ENCODE measurements at places on chromosomes 6 and 20.

GRCh38 chr6:113825781-113826180 lies 31.4 kb upstream of the MARCKS start:
- peak; percentile 53 for DNase-seq

GRCh38 chr6:50062051-50062450 lies 12.3 kb upstream of the DEFB112 start:
- no peak for DNase-seq

- DNase-seq: no peak
These were observed 21.4 kb upstream of the SNAI1 start for GRCh38 chr20:49961413-49961812.

- no peak for DNase-seq
These were observed 13.4 kb upstream of the THEMIS start for GRCh38 chr6:127914240-127914639.

- no peak for DNase-seq
These were observed 5.2 kb downstream of the SYNGAP1 start for GRCh38 chr6:33424855-33425667.

DNA sequence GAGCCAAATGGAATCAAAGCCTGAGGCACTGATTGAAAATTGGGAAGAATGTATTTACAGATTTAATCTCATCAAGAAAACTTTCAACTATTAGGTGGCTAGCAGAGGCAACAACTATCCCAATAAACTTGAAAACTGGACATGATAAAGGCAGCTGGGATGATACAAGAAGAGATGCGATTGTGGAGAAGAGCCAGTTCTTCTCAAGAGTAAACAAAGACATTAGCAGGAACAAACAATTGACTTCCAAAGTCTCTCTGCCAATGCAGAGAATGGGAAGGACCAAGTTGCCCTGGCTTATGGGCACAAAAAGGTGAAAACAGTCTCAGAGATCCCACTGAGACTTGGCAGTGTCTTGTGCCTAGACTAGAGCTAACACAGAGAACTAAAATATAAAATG lies 132.4 kb downstream of the SOBP start:
- no peak for DNase-seq

- peak; percentile 38 for DNase-seq
These were observed 77.8 kb upstream of the PHACTR3 start for GRCh38 chr20:59526242-59527225.

GRCh38 chr20:33909331-33909921 lies 84.3 kb upstream of the RALY start:
- peak; percentile 49 for DNase-seq

DNA sequence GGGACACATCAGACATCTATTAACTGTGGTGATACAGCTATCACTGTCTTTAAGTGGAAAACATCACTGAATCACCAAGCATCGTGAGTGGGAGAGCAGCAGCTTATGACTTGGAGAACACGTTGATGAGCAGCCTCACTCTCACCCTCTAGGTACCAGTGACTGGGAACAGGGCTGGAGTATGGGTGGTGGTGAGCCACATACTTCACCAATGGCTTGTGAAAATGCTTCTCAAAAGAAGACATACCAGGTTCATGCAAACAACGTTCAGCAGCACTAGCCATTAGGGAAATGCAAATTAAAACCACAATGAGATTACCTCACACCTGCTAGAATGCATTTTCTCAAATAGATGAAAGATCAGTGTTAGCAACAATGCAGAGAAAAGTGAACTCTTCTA lies 25.3 kb downstream of the SNX5 start:
- no peak for DNase-seq

DNA sequence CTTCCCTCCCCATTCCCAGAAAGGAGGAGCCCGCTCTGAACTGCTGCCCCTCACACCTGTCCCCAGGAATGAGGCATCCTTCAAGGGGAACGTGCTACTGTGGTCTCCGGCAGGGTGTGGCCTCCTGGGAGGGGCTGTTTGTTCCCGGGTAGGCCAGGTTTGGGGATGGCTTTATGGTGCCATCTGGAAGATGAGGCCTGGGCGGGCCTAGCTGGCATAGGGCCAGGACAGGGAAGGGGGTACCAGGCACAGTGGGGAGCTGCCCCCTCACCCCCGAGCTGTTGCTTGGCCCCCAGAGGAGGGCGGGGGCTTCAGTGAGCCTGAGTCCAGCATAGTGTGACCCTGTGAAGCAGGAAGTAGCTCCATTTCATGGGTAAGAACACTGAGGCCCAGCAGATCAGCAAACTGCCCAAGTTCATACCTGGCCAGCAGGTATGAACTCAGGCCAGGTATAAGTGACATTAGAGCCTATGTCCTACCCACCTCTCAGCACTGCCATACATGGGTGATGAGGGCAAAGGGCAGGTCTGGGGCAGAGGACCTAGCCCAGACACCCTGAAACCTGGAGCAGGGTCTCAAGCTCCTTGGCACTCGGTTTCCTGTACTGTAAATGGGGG lies 17.5 kb upstream of the SPDEF start:
- no peak for DNase-seq

DNA sequence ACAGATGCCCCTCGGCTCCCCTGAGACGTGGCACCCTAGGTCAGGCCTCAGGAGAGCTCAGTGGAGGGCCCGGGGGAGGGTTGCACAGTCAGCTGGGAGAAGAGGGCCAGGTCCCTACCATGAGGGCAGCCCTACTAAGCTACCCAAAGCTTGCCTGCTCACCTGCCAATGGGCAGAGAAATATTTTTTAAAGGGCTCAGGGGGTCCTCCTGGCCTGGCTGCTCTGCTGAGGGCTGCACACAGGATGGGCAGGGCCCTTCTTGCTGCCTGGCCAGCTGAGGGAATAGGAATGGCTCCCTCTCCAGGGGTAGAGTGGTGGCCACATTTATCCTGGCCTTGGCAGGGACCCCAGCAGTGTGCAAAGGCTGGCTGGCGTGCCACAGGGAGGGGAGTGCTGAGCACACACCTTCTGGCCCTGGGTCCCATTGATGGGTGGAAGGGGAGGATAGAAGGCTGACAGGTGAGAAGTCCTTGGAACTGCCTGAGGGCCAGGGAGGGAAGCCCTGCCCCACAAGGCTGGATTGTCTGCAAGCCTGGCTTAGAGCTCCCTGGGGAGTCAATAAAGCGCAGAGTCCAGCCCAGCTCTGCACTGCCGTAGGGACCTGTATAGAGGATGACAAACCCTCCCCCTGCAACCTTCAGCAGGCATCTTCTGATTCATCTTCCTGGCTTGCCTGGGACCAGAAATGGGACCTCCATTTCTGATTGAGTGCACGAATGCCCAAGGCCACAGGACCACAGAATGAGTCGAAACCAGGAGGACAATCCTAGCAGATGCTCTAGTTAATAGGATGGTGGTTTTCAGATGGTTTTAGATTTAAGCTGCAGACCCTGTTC lies 62.1 kb downstream of the NOL4L start:
- peak; percentile 50 for DNase-seq

- no peak for DNase-seq
These were observed 11.2 kb downstream of the VEGFA start for GRCh38 chr6:43780941-43781928.

DNA sequence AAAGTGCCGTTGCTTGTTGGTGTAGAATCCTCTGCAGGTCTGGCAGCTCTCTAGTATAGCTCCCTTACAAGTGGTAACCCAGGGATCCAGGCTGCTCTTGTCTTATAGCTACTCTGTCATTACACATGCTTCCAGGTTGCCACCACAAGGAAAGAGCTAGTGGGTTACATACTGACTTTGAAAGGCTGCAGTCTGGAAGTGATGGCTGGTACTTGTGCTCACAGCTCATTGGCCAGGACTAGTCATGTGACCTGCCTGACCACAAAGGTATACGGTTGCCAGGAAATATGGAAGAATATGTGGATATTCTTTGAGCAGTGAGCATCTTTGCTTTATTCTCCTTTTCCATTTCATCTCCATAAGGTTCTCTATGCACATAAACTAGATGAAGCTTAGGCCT lies 46.0 kb downstream of the RREB1 start:
- no peak for DNase-seq

DNA sequence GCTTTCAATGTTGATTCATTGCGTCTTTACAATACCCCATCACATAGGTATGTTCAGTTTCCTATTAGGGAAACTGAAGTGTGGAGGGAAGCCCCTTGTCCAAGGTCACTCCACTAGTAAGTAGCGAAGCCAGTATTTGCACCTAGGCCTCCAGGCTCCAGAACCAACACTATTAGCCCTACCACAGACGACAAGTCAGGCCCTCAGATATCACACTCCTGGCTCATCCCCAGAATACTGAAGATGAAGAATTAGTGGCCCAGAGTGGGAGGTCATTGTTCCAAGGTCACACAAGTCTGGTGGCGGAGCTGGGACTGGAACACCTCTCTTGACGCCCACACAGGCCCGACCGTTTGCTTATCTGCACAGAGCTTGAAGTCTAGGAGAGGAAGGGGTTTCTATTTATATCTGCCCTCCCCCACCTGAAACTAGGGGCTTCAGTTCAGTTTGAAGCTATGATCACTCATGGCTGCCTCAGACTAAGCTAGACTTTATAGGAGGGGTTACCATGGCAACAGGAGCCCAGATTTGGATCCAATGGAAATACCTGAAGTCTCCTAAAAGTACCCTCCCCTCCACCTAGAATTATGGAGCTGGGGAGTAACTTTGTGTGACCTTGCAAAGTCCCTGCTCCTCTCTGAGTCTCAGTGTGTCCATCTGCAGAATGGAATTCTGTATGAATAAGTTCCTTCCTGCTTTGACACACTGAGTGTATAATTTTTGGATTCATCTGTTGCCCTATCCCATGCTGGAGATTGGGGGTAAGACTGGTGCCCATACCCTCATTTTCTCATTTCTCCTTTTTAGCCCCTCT lies 2.2 kb downstream of the SNTA1 start:
- DNase-seq: no peak

- DNase-seq: no peak
These were observed 10.8 kb upstream of the ECT2L start for GRCh38 chr6:138785079-138785478.

GRCh38 chr20:23156170-23156841 lies 70.2 kb upstream of the CD93 start:
- DNase-seq: no peak
